ENCODE measurements at places on chromosomes 2 and 18.

GRCh38 chr2:237314198-237314597 lies 99.8 kb downstream of the COL6A3 start:
- no peak for DNase-seq

- no peak for DNase-seq
Observed at GRCh38 chr2:159617100-159617499, 752 bp upstream of the BAZ2B start.

DNA sequence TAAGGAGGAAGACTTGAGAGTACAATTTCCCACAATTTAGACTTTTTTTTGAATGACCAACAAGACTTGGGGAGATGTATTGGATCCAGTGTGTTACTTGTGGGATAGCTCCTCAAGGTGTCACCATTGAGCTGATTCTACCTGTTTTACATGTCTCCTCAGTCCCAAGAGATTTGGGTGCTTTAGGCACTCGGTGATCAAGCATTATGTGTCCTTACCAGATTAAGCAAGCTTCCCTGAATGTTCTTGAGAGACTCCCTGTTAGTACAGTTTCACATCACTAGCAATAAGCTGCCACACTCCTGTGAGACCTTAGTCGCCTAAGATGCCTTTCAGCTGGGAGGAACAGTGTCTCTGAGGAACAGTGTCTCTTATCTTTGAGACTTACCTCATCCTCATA lies 384.3 kb upstream of the SYT4 start:
- no peak for DNase-seq

- DNase-seq = no peak
Observed at GRCh38 chr2:232478571-232479340, 8.9 kb downstream of the ECEL1 start.

DNA sequence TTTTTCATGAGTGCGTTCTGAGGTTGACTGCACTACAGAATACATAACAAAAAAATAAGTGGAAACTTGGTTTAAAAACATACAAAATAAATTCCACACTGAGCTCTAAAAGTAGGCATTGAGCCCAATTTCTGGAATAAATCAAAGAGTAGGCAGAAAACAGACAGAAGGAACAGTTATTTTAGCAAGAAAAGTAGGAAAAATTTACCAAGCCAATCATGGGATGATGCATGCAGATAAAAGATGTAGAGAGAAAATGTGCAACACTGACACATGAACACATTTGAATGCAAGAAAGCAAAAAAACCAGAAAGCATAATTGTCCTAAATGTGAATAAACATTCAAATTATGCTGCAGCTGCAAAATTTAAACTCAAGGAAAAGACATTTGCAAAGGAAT lies 308.3 kb downstream of the DLGAP1 start:
- DNase-seq = no peak

- no peak for DNase-seq
Observed at GRCh38 chr2:128202791-128203190, 111.8 kb downstream of the UGGT1 start.

DNA sequence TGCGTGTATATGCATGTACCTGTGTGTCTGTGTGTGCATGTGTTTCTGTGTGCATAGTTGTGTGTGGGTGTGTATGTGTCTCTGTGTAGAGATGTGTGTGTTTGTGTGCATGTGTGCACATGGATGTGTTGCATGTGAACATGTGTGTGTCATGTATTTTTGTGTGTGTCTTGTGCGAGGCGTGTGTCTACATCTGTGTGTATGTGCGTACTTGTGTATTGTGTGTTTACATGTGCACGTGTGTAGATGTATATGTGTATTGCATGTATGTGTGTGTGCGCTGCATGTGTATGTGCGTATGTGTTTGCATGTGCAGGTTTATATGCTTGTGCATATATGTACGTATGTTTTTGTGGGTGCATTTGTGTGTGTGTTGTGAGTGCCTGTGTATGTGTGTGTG lies 735.2 kb downstream of the GALR1 start:
- DNase-seq = no peak

- DNase-seq = no peak
Observed at GRCh38 chr2:55013936-55014335, 36.3 kb downstream of the RTN4 start.

DNA sequence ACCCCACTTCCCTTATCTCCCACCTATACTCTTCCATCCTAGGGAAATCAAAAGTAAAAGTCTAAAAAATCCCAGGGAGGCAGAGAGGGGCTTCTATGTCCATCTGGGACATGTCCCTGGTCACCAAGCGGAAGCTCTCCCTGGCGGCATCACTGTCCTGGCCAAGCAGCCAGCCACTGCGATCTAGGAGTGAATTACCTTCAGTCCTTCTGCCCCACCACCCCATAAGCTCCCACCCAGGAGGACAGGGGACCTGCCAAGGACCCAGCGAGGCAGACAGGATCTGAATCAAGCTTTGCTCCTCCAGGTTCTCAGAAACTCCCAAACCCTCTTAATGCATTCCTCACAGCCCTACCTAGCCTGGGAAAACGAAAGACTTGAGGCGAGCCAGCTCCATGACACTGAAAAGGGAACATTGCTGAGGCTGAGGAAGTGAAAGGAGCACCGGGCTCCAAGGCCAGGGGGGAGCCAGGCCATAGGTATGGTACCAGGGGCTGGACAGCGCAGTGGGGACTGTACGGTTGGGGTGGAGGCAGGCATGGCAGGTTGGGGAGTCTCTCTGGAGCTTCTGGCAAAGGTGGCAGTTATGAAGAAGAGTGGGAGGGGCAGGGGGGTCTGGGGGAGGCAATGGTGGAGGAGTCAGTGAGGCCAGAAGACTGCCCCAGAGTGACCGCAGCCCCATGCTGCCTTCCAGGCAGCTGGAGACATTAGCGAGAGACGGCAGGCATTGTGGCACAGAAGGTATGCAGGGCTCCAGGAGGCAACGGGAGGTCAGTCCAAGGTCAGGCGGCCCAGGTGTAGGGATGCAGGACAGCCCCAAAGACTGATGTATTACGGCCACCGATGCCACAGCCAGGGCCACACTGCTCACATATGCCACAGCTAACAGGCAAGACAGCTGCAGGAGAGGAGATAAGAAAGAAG lies 2.7 kb upstream of the SLC23A3 start:
- no peak for DNase-seq

DNA sequence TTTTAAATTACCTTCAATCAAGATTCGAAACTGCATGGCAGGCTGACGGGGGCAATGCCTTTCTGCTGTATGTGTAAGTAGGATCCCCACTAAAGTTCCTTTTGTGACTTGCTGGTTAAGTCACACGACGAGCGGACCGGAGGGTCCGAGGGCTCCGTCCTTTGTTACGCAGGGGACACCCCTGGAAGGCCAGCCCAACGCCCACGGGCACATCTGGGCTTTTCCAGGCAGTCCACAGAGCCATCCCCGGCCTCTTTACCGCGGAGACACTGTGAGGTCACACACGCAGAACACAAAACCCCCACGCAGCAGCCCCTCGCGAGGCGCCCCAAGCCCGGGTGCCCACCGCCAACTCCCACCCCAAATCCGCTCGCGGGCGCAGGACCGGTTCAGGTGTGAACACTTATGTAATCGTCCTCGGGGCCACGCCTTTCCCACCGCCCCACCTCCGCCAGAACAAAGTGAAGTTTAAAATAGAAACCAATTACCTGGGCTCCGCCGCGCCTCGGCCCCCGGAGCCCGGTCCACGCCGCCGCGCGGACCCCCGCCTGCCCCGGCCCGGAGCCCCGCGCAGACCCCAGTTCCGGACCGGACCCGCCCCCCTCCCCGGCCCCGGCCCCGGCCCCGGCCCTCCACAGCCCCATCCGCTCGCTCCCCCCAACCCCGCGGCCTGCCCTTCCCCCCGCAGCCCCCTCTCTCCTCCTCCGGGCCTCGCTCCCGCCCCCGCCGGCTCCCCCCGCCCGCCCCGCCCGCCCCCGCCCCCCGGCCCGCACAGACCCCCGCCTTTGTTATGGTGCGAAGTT lies 4.2 kb downstream of the ZNF516 start:
- peak; percentile 71 for DNase-seq

DNA sequence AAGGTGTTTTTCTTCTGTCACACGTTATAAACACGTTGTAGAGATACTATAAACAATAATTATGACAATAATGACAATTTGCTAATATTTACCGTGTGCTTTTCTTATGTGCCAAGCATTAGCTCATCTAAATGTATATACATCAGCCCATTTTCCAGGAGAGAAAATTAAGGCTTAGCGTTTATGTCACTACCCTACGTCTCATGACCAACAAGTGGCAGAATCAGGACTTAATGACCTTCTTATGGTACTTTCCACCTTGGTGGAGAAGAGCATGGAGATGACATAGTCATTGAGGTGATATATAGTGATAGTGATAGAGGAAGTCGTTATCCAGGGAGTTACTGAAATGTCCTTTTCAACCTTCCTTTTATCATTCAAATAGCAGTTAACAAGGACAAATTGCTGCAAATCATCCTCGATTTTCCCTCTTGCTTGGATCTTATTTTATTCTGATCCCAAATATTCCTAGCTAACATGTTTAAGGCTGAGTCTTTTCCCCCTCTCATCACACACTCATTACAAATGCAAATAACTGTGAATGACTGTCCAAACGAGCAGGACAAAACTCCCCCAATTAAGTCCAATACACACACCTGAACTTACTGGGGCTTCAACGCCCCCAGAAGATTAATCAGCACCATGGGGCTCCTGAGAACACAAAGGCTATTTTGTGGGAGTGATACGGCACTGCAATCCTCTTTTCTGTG lies 27.3 kb downstream of the SPRED2 start:
- no peak for DNase-seq

- peak; percentile 75 for DNase-seq
Observed at GRCh38 chr2:29923110-29923721, 1.8 kb upstream of the ALK start.

DNA sequence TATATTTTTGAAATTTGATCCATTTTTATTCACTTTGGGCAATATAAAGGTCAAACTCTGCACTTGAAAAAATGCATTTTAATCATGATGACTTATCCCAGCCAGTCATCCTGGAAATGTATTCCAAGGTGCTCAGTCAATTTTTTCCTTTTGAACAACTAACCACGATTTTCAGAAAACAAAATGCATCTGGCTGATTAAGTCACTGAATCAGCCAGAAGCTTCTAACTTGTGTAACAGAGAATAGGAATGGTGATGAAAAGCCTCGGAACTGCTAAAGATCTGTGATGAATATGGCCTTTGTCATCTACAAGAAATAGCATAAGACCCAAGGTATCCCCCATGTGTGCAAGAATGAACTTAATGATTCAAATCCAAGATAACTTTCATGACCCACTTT lies 572.7 kb downstream of the EPHA4 start:
- DNase-seq = no peak

All from suppressor macrophage (primary cell).